Tongue (tissue), 3 donors: ENCODE measurements at places on chromosomes 13 and 19.
A peak's percentile ranks its signal among the peaks of the same experiment; 100 is the strongest.

DNA sequence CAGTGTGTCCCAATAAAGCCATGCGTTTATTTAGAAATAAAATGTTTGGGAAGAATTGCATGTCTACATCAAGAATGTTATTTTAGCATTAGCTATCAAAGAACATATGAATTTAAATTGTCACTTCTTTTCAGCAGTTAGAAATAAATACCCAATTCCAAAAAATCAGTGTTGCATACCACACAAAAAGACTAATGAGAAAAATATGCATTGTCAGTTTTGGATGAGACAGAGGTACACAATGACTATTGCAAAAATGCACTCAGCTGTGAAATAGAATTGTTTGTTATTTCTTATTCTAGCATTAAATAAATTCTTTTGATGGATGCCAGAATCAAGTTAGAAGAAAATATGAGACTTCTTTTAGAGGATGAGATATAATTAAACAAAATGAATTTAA lies 833.9 kb downstream of the SLITRK1 start:
- no peak for DNase-seq

DNA sequence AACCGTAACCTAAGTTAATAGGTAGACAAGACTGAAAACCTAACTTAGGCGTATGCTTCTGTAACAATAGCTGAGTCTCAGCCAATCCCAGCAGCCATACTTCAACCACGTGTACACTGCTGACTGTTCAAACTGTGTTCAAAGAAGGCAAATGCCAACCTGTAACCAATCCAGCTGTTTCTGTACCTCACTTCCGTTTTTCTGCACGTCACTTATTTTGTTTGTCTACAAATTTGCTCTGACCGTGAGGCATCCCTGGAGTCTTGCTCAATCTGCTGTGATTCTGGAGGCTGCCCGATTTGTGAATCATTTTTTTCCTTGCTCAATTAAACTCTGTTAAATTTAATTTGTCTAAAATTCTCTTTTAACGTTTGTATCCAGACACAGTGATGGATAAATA lies 59.2 kb downstream of the EDNRB start:
- DNase-seq, result peak; percentile 46

DNA sequence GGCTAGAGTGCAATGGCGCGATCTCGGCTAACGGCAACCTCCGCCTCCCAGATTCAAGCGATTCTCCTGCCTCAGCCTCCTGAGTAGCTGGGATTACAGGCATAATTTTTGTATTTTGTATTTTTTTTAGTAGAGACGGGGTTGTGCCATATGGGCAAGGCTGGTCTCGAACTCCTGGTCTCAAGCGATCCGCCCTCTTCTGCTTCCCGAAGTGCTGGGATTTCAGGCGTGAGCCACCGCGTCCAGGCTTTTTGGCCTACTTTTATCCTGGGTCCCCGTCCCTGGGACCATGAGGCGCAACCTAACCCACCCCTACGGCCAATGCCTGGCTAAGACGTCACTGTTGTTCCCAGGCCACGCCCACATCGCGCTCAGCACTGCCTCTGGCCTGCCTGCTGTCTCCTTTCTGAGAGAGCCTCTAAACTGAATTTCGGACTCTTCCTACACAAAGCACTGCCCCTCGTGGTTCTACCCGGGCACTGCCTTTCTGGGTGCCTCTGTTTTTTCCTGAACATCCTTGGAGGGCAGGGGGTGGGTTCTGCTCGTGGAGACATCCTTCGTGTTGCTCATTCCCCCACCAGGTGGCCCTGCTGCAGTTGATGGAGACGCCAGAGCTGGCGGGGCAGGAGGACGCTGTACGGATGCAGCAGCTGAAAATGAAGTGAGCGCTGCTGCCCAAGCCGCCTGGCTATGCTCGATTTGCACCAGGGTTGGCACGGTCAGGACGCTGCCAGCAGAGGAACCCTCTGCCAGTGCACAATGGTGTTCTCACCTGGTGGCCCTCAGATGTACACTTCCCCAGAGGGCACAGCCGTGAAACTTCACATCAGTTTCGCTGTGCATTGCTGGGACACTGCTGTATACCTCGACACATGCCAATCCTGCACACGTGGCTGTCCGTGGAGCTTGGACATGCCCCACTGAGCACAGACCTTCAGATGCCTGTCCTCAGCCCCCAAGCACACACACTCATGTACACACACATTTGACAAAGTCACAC lies 2.0 kb downstream of the REX1BD start:
- DNase-seq, result peak; percentile 97

GRCh38 chr19:53892981-53893325 lies 11.0 kb downstream of the PRKCG start:
- DNase-seq, result no peak

DNA sequence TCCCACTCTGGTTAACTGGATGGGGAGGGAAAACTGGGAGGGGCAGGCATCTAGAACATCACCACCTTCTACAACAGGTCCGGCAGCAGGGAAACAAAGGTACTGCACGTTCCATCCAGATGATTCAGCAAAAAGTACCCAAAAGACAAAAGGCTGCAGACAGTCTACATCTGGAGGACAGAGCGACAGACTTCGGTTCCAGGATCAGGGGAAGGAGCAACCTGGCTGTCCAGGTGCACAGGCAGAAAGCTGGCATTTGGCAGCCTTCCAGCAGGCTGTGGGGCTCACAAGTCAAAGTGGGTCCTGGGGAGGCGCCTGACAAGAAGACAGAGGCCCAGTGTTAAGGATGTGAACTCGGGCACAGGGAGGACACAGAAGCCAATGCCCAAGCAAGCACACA lies 202.9 kb downstream of the SUCLA2 start:
- DNase-seq, result no peak

GRCh38 chr13:51861723-51862300 lies at the start of gene CCDC70:
TSS of gene CCDC70 (plus strand) at chr13:51861969. CDS start at chr13:51865412, 3,443 bp downstream.
- DNase-seq, result no peak
